ENCODE measurements at places on chromosomes 4 and X.
A peak's percentile ranks its signal among the peaks of the same experiment; 100 is the strongest.

- peak; percentile 46 for DNase-seq
Observed at GRCh38 chr4:7828011-7828720, 111.5 kb downstream of the AFAP1 start.

DNA sequence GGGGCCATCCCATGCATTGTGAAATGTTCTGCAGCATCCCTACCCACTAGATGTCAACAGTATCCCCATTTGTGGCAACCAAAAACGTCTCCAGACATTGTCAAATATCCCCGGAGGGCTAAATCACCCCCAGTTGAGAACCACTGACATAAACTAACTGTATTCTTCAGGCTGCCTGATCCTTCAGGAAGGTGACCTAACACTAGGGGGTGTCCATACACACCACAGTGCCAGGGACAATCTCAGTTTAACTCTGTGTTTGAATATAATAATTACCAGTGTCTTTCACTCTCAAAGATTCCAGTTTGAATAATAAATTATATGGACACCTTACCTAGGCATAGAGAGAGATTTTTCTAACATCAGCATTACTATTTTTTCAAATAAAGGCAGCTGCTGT is 6.4 kb downstream of the ACE2 start:
- no peak for DNase-seq

- no peak for DNase-seq
Observed at GRCh38 chr4:8108991-8109390, 49.6 kb downstream of the ABLIM2 start.

GRCh38 chr4:184102927-184103326 is 114.7 kb downstream of the ENPP6 start:
- no peak for DNase-seq

DNA sequence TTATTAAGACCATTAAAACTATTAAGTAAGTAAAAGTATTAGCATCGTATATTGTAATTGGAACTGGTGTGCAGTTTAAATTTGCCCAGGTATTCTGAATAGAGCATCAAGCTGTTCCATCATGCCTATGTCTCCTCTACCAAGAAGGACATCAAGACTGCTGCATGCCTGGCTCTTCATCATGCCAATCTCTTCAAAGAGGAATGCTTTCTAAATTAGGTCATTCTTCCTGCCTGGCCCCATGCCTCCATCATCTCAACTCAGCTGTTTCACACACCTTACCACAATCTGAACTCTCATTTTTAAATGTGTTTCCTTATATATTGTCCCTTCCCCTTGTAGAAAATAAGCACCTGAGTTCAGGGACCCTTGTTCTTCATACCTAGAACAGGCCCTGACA is 270.5 kb upstream of the PPARGC1A start:
- DNase-seq = no peak

All from omental fat pad (tissue), 4 donors.